Nephron progenitor cell (in vitro differentiated cells): ENCODE measurements at places on chromosomes 4 and X.

- no peak overlapping the region for H3K4me3 ChIP-seq
- no peak for DNase-seq
- H3K27ac ChIP-seq: no peak overlapping the region
- H3K36me3 ChIP-seq: peaks cover 10% of the 10 kb centered on the region
- H3K27me3 ChIP-seq: no peaks in the 10 kb centered on the region
These were observed 43.6 kb downstream of the UNC5C start for GRCh38 chr4:95505151-95505550.

- H3K27ac ChIP-seq: no peak overlapping the region
- no peaks in the 10 kb centered on the region for H3K27me3 ChIP-seq
- H3K4me1 ChIP-seq: no peaks in the 10 kb centered on the region
- no peak overlapping the region for H3K4me3 ChIP-seq
- no peak for DNase-seq
These were observed 258.7 kb upstream of the SLC7A11 start for GRCh38 chr4:138500869-138501268.

DNA sequence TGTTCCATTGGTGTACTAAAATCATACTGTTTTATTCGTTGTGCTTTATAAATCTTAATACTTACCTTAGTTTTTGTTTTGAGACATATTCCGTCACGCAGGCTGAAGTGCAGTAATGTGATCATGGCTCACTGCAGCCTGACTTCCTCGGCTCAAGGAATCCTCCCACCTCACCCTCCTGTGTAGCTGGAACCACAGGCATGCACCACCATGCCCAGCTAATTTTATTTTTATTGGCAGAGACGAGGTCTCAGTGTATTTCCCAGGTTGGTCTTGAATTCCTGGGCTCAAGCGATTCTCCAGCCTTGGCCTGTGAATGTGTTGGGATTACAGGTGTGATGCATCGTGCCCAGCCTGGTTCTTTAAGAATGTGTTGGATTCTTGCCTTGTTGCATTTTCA lies 24.4 kb upstream of the DCK start:
- DNase-seq: no peak
- no peak overlapping the region for H3K4me3 ChIP-seq
- H3K27ac ChIP-seq: peak overlapping the region; percentile 11
- peaks cover 62% of the 10 kb centered on the region for H3K36me3 ChIP-seq
- H3K4me1 ChIP-seq: no peaks in the 10 kb centered on the region

- peaks cover 3% of the 10 kb centered on the region for H3K27me3 ChIP-seq
- peak within 1 kb of the TSS; percentile 77 for H3K27ac ChIP-seq
- H3K4me3 ChIP-seq: peak within 1 kb of the TSS; percentile 62
- H3K4me1 ChIP-seq: peaks cover 15% of the 10 kb centered on the region
- H3K36me3 ChIP-seq: peaks cover 4% of the 10 kb centered on the region
- DNase-seq: peak; percentile 77
These were observed at the start of gene SLC6A8 for GRCh38 chrX:153687121-153688039. Gene SLC6A8, plus strand, starts transcription at chrX:153687926. Its CDS starts 649 bp downstream, at chrX:153688575.

DNA sequence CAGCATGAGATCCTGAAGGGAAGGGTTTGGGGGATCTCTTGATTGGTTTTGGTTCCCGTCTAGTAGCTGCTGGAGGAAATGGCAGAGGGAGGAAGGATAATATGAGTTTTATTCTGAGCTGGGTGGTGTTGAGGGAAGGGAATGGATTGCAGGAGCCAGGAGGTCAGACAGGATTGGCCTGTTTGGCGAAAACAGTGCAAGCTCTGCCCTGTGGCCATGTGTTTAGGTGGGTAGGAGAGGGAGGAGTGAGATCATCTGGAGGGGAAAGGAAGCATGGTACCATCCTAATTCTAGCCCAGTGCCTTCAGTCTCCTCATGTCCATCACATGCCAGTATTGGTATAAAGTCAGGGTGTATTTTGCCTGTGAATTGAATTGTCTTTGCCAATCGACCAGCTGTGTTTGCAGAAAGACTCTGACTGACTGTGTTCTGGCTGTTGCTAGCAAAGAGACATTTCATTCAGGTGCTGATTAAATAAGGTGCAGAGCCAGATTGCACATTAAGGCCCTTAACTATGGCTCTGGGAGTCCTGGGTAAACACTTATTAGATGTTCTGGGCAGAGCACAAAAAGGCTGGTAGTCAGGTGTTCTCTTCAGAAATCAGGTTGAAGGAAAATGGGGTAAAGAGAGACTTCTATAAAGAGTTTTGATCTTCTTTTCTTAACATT lies 10.0 kb downstream of the TMEM164 start:
- H3K36me3 ChIP-seq: peaks cover 49% of the 10 kb centered on the region
- peak overlapping the region; percentile 87 for H3K27ac ChIP-seq
- peaks cover 44% of the 10 kb centered on the region for H3K4me1 ChIP-seq
- no peak overlapping the region for H3K4me3 ChIP-seq

- H3K27me3 ChIP-seq: no peaks in the 10 kb centered on the region
- no peak overlapping the region for H3K4me3 ChIP-seq
- no peaks in the 10 kb centered on the region for H3K36me3 ChIP-seq
- no peak for DNase-seq
- no peaks in the 10 kb centered on the region for H3K4me1 ChIP-seq
These were observed 18.0 kb upstream of the GABRB1 start for GRCh38 chr4:47013373-47013772.

DNA sequence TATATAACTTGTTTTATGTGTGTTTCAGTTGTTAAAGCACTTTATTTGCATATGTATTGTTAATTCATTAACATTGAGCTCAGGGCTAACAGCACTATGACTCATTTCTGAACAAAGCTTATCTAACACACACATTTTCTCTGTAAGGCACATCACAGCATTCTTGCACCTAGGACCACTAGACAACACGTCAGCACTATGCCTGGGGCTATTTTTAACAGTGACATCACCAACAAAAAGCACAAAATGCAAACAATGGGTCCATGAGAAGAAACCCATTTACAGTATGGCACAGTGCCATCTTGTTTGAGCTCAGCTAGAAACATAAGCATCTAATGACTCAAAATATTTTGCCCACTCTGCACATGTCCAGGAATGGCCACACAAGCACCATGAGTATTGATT lies 124.4 kb downstream of the RELL1 start:
- H3K4me3 ChIP-seq: no peak overlapping the region
- H3K36me3 ChIP-seq: no peaks in the 10 kb centered on the region
- H3K27me3 ChIP-seq: peaks cover 4% of the 10 kb centered on the region
- DNase-seq: no peak

DNA sequence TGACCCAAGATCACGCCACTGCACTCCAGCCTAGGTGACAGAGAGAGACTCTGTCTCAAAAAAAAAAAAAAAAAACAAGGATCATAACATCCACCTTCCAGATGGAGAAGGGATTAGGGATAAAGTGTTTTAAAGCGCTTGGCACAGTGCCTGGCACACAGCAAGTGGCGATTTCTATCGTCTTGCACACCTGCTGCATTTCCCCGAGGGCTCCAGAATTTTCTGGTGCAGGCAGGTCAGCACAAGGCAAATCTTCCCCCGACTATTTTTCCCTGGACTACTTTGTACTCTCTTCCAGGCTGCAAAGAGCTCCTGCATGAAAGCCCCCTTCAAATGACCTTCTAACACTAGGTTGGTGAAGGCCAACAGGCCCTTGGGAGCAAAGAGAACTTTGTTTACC lies 57.3 kb downstream of the APBB2 start:
- H3K4me3 ChIP-seq: no peak overlapping the region
- DNase-seq: no peak
- no peak overlapping the region for H3K27ac ChIP-seq
- peaks cover 3% of the 10 kb centered on the region for H3K27me3 ChIP-seq
- no peaks in the 10 kb centered on the region for H3K36me3 ChIP-seq

DNA sequence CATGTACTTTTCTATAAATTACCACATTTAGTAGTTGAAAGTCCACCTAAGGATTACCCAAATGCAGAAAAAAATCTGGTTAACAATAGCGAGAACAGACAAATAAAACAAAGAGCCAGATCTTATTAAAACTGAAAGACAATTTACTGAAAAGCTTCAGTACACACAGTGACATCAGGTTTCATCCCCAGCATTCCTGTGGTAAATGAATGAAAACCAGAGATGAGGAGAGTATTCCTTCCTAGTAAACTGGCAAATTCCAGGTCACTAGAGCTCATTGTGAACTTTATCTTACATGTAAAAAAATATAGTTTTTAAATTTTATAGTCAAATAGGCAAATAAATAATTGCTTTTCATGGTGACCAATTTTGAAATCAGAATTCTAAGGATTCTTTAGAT lies 1290.5 kb downstream of the ADGRL3 start:
- no peaks in the 10 kb centered on the region for H3K27me3 ChIP-seq
- H3K4me1 ChIP-seq: no peaks in the 10 kb centered on the region
- no peak for DNase-seq
- no peak overlapping the region for H3K4me3 ChIP-seq
- H3K36me3 ChIP-seq: no peaks in the 10 kb centered on the region

GRCh38 chrX:110316351-110317060 lies 1.4 kb downstream of the AMMECR1 start:
- peaks cover 32% of the 10 kb centered on the region for H3K4me1 ChIP-seq
- H3K27me3 ChIP-seq: peaks cover 29% of the 10 kb centered on the region
- DNase-seq: peak; percentile 2
- H3K36me3 ChIP-seq: no peaks in the 10 kb centered on the region
- peak overlapping the region; percentile 93 for H3K4me3 ChIP-seq
